ENCODE measurements at places on chromosomes 5 and 9.

GRCh38 chr5:154840435-154841272 lies 9.7 kb downstream of the FAXDC2 start:
- DNase-seq = no peak

- peak; percentile 7 for DNase-seq
Observed at GRCh38 chr5:138138949-138139780, at the start of gene NME5. Gene NME5, minus strand, starts transcription at chr5:138139428. Its CDS starts 648 bp downstream, at chr5:138138780.

GRCh38 chr5:31781772-31782171 lies 142.8 kb downstream of the PDZD2 start:
- DNase-seq = no peak

- no peak for DNase-seq
Observed at GRCh38 chr9:88995627-88996026, 4.4 kb downstream of the S1PR3 start.

DNA sequence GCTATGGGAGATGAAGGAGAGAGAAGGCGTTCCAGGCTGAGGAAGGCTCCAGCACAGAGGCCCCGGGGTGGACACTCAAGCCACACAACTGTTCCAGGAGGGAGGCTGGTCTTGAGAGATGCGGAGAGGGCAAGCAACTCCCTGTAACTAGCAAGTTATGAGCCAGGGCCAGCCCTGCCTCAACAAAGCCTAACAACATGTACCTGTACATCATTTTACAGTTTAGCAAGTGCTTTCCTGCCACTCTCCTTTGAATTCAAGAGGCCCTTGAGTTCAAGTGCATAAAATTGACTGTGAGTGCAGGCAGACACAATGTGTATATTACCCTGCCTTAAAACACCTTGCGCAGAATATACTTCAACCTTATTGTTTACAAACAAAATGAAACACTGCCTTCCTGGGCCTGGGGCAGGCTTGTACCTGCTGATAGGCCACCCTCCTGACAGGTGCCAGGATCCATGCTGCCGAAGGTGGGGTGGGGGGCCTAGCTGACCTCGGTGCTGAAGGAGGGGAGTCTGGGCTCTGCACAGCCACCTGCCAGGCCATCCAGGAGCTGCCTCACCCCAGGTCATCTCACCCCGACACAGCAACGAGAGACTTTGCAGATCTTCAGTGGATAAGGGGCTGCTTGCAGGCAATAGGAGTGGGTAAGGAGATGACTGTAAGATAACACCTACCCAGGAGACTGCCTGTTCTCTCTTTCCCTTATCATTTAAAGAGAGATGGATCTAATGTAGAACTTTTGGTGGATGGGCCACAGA lies 80.0 kb downstream of the PPARGC1B start:
- no peak for DNase-seq

DNA sequence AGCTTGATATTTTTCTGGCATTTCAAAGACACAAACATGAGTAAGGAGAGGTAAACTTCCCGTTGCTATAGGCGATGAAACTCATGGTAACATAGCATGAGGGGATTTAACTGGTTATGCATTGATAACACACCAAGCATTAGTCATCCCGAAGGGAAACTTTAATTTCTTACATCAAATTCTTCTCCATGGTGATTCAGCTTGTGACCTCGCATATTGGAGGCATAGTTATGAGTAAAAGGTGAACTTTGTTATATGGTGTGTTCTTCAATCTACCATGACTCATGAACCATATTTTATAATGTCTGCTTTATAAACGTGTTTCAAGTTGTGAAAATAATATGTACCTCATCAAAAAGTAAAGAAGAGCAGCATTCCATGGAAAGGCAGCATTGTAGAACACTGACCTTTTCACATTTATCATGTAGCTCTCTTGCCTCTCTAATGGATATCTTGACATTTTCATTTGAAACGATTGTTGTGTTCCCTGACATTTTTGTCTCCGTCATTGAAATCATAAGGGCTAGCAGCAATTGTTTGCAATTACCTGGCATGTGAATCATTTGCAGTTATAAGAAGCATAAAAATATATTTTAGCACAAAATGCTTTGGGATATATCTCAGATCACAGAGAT lies 491.8 kb downstream of the ANXA1 start:
- no peak for DNase-seq

GRCh38 chr5:102700120-102700831 lies 54.8 kb upstream of the PAM start:
- no peak for DNase-seq

- no peak for DNase-seq
Observed at GRCh38 chr9:108645520-108645919, 210.3 kb downstream of the ACTL7B start.

DNA sequence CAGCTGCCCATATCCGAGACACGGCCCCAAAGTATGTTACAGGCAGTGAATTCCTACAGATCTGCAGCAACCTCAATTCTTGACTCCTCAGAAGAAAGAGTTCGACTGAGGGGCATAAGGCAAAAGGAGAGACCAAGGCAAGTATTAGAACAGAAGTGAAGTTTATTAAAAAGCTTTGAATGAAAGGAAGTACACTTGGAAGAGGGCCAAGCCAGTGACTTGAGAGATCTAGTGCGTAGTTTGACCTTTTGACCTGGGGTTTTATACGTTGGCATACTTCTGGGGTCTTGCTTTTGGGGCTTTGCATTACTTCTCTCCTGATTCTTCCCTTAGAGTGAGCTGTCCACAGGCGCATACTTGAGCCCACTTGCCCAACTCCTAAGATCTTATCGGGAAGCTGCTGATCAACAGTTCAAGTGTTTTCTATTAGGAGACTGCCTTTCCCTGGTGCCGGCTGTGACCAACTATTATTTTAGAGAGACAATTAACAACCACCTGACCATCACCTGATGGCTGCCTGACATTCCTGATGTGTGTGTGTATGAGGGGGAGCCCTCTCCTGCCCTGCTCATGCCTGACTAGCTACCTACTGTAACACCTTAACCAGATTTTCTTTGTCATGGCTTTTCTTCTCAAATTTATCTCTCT lies 1.5 kb upstream of the DEPDC1B start:
- DNase-seq = no peak

DNA sequence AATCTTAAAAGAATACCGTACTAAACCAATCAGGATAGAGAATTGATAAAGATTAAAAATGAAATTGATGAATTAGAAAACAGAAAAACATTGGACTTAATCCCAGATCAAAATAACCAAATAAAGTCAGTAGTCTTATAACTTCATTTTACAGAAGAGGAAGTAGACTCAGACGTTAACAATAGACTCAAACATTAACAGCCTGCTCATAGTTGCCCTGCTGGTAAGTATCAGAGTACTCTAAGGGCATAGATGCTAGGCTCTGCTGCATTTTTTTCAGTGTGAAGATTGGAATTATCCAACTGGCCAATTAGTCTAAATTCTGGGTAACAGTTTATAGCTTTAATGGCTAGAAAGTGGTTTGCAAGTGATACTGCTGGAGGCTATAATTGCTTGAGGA lies 42.9 kb downstream of the ADGRV1 start:
- DNase-seq = no peak

GRCh38 chr5:51484326-51484725 lies 101.1 kb downstream of the ISL1 start:
- no peak for DNase-seq

- no peak for DNase-seq
Observed at GRCh38 chr5:149497357-149497756, 53.9 kb downstream of the CSNK1A1 start.

DNA sequence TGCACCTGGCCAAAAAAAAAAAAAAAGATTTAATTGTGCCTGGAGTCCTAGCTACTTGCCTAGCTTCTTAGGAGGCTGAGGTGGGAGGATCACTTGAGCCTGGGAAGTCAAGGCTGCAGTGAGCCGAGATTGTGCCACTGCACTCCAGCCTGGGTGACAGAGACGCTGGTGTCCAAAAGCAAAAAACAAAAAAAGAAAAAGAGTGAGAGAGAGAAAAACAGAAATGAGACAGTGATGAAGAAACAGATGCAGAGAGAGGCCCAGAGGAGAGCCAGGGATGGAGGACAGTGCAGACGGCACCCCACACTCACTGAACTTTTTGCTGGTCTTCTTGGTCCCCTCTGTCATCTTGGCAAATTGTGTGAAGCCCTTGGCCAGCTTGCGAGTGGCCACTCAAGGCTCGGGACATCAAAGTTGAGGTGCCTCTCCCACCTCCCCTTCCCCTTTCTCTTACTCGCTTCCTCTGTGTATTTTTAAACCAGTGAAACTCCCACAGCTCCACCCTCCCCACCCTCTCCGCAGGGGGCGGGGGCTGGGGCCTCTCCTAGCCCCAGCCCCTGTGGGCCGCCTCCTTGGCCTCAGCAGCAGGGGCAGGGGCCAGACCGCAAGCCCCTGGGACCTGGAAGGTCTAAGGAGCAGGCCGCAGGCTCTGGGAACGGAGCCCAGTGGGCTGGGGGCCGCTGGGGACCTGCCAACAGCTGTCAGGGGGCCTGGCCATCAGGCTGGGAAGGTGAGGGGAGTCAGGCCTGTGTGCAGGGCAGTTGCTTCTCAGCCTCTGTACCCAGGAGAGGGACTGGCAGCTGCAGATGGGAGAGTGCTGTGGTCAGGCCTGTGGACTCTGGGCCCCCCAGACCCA lies at the start of gene SH2D3C:
TSS of gene SH2D3C (minus strand) at position 387 of the 856 bp plus-strand sequence. CDS start at position 348, 39 bp downstream.
- peak; percentile 72 for DNase-seq

- no peak for DNase-seq
Observed at GRCh38 chr9:99178912-99179872, 42.5 kb downstream of the ALG2 start.

DNA sequence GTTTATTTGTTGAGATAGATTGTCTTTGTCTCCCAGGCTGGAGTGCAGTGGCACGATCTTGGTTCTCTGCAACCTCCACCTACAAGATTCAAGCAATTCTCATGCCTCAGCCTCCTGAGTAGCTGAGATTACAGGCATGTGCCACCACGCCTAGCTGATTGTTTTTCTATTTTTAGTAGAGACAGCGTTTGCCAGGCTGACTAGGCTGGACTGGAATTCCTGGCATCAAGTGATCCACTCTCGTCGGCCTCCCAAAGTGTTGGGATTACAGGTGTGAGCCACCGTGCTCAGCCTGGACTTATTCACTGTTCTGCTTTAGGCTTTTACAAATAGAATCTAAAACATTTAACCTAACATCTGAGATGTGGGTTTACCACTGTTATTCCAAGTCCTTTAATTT lies 91.3 kb downstream of the COMMD10 start:
- no peak for DNase-seq

GRCh38 chr9:121154782-121155181 lies 46.9 kb downstream of the RAB14 start:
- no peak for DNase-seq

- DNase-seq = no peak
Observed at GRCh38 chr5:172455511-172456061, 1.3 kb upstream of the SH3PXD2B start.

DNA sequence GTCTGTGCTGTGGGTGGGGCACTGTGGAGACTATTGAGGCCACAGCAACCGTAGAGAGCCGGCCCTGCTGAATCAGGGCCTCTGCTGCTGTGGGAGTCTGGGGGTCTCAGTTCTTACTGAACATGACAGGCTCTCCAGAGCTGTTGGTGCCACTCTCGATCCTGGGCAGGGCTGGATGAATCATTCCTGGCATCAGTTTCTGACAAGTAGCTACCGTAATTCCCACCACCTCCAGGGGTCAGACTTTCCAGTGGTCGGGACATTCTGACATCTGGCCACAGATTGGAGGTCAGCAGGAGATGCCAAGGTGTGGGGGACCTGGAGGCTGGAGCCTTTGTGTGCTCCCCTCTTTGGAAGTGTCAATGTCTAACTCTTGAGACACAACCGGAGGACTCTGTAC lies 188.4 kb downstream of the IRX2 start:
- no peak for DNase-seq

- DNase-seq = peak; percentile 59
Observed at GRCh38 chr5:139413963-139414362, 10.1 kb upstream of the SPATA24 start.

- no peak for DNase-seq
Observed at GRCh38 chr5:57184322-57184721, 10.5 kb downstream of the GPBP1 start.

- no peak for DNase-seq
Observed at GRCh38 chr5:143495110-143495509, 91.6 kb upstream of the NR3C1 start.

DNA sequence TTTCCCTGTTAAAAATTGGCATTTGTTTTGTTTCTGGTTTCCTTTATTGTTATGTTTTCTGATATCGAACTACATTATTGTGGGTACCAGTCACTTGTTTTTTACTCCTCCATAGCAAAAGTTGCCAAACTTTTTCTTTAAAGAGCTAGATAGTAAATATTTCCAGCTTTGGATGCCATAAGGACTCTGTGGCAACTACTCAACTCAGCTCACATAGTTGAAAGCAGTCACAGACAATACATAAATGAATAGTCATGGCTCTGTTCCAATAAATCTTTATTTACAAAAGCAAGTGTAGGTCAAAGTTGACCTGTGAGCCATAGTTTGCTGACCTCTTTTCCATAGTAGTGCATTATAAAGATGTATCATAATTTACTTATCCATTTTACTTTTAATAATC lies 305.0 kb downstream of the RASEF start:
- no peak for DNase-seq

GRCh38 chr9:129987047-129987446 lies 55.9 kb downstream of the FNBP1 start:
- DNase-seq = peak; percentile 70

DNA sequence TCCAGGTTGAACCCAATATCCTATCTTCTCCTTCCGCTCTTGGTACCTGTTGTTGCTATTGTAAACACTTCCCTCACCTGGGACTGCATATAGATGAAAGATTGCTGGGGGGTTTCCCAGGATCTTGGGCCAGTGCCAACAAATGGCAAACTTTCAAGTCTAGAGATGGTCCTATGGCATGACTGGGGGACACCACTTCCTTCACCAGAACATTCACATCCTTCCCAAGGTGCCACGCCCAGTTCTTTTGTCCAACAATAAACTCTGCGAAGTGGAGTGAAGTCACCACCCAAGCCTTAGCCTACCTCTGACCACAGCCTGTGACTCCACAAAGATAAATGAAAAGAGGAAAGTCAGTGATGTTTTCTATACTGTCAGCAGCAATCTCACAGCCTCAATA lies 34.4 kb downstream of the DOCK8 start:
- peak; percentile 45 for DNase-seq

Measured in activated CD4-positive, alpha-beta T cell treated with anti-CD3 and anti-CD28 coated beads, Interleukin-10, Interleukin-2, amounts not matched to agents 100 ng/mL and 50 ng/mL, durations not matched to agents 16 hours and 8 hours (primary cell).